GM20000 (cell line): ENCODE measurements at places on chromosomes 4 and X.

GRCh38 chr4:186537843-186538521 is 17.4 kb downstream of the MTNR1A start:
- no peak for DNase-seq

GRCh38 chr4:26206339-26206738 is 114.5 kb upstream of the RBPJ start:
- DNase-seq, result no peak

DNA sequence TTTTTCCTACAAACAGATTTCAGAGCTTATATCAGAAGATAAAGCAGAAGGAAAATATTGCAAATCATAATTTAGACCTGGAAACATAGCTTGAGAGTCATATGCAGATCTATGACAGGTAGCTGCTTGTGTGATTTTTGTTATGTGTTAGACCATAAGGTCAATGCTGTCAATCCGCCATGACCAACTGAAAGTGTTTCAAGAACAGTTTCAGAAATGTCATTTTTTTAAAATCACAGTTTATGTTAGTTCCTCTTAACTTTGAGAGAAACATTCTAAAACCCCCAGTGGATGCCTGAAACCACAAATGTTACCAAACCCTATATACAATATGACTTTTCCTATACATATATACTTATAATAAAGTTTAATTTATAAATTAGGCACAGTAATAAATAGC is 391.3 kb upstream of the FAM241A start:
- no peak for DNase-seq

DNA sequence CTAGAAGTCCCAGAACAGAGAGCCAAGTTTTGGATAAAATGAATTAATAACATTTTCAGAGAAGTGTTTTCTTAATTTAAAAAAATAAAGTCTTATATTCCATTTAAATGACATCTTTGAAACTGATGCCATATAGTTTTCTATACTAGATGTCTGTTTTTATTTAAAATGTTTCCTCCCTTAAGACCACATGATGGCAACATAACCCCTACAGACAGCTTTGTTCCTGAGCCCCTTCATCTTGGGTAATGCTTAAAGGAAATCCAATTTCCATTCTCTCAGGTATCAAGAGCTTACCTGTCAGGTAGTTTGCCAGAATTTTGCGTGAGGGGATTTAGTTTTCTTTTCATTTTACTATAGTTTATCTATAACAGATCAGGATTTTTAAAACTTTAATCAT is 181.4 kb upstream of the UGT8 start:
- no peak for DNase-seq

GRCh38 chr4:189207872-189208271 is 732.8 kb upstream of the FRG1 start:
- no peak for DNase-seq

DNA sequence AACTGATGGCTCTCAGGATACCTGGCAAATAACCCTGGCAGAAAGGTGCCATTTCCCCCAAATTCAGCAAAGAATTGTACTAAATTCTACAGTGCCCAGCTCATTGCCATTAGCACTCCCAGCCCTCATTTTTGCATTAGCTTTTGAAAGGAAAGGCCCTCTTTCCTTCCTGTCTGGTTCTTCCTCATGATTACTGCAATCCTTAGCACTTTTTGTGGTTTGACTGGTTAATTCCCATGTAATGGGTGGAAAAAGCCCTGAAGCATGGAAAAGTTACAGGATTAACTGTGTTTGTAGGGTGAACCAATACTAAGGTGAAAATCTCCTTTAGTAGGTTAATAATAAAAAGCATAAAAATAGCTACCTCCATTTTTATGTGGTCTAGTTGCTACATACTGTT is 139.5 kb downstream of the NPNT start:
- DNase-seq, result no peak

GRCh38 chrX:40081679-40082068 is 16.1 kb downstream of the BCOR start:
- no peak for DNase-seq

DNA sequence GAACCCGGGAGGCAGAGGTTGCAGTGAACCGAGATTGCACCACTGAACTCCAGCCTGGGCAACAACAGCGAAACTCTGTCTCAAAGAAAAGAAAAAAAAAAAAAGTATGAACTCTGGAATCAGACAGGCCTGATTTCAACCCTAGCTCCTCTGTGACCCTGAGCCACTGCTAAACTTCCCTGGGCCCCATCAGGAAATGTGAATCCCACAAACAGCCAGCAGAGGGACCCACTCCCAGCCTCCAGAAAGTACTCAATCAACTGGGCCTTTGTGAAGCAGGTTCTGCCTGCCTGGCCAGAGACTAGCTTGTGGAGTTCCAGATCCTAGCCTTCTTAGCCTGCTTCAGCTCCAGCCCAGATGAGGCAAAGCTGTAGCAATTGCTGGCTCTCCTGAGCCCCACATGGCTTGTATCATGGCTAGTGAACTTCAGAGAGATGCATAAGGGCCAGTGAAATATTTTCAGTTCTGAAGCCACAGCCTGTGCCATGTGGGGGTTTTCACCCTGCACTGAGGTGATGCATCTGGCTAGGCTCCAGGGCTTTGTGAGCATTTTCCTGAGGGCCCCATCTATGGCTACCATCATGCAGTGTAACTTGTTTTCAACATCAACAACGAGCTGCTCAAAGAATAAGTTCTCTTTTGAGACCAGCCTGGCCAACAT is 7.2 kb upstream of the IDS start:
- peak; percentile 37 for DNase-seq

DNA sequence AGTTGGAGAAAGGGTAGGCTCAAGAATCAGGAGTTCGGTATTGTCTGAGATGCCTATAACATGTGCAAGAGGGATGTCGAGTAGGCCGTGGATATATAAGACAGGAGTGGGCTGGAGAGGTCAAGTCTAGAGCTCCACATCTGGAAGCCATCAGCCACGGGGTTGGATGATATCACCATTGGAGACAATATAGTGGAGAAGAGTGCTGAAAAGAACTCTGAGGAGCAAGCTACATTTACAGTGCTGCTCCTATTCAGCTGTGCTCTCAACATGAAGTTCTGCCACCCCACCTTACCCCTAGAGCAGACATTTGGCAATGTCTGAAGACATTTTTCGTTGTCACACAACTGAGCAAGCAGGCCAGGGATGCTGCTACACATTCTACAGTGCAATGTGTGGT is 20.9 kb upstream of the PLAC1 start:
- DNase-seq, result no peak

GRCh38 chrX:54171527-54172250 is 11.4 kb downstream of the FAM120C start:
- no peak for DNase-seq

- no peak for DNase-seq
Observed at GRCh38 chr4:79225360-79225759, 100.5 kb downstream of the NAA11 start.

DNA sequence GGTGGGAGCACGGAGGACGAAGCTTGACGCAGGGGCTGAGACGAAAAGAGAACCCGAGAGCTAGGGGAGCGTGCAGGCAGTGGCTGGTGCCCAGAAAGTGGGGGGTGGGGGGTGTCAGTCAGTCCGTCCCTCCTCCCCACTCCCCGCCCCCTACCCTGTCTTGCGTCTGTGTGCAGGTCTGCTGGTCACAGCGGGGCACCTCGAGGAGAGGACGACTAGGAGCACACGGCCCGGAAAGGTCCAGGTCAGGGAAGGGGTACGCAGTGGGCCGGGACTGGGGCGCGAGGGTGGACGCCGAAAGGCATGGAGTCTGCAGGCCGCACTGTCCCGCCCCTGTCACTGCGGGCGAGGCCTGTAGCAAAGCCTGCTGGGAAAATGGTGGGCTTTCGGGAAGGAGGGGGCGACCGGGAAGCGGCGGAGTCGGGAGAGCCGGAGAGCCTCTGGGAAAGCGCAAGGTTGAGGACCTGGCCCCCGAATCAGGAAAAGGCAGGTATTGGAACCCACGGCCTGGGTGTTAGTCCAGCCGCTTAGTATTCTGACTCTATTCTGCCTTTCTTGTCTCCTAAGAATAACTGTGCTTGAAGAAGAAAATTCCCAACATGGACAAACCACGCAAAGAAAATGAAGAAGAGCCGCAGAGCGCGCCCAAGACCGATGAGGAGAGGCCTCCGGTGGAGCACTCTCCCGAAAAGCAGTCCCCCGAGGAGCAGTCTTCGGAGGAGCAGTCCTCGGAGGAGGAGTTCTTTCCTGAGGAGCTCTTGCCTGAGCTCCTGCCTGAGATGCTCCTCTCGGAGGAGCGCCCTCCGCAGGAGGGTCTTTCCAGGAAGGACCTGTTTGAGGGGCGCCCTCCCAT is 769 bp downstream of the TCEAL1 start:
- DNase-seq, result peak; percentile 5

DNA sequence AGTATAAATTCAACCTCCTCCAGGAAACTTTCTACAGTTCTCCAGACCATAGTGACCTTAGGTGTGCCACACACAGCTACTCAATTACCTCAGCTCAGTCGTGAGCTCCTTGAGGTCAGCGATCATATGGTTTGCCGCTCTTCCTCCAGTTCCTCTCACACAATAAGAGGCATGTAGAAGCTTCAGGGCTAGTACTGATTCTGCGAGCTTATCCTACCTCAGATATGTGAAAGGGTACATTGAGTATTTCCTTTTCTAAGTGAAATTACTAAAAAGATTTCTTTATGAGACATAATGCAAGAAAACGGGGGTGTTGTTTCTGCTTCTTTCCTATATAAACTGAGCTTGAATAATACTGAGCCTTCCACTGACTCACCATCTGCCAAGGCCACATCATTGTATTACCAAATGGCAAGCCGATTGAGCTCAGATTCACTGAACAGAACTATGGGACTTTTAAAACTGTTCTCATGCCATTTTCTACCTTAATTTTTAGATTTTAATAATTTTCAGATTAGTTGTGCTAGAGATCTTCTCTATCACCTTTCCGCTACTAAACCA is 183.1 kb downstream of the HS6ST2 start:
- DNase-seq, result no peak

DNA sequence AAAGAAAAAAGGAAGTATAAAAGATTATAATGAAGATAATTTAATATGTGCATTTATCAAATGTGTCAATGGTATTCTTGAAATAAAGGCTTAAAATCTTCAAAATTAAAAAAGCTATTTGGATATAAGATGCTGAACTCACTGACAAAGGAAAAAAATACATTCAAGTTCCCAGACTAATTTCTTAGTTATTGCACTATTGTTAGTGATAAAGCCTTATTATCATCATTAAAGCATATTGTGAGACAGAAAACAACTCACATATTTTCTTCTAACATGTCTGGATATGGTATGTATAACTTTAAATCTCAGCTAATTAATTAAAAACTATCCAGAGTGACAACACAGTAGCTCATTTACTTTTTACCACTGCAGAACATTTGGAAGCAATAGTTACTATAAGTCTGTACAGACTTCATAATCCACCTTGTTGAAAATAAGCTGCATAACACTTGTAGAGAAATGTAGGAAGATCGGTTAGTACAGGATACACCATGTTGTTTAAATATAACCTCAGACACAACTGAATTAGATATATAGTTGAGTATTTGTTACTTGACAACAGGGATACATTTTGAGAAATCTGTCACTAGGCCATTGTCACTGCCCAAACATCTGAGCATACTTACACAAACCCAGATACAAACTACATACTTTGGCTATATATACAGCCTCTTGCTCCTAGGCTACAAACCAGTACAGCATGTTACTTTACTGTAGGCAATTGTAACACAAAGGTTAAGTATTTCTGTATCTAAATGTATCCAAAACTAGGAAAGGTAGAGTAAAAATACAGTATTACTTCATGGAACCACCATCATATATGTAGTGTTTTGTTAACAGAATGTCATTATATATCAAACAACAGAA is 12.8 kb upstream of the FAM200B start:
- no peak for DNase-seq

- no peak for DNase-seq
Observed at GRCh38 chr4:122855353-122855890, 28.8 kb downstream of the FGF2 start.

- DNase-seq, result no peak
Observed at GRCh38 chr4:38190717-38191178, 230.6 kb downstream of the PTTG2 start.

DNA sequence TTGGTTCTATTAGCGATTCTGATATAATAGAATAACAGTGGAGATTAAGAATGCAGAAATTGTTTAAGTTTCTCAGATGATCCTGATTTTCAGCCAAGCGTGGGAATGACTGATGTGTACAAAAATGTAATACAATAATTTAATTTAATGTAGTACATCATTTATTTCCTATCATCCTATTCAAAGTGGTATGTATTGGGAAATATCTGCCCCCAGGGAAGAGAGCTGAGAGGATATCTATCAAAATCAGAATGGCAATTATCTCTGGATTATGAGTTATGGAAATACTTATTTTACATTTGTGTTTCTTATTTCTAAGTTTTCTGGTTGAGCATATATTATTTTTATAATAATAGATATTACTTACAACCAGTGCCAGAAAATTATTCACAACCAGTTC is 3.9 kb downstream of the FABP2 start:
- DNase-seq, result no peak

DNA sequence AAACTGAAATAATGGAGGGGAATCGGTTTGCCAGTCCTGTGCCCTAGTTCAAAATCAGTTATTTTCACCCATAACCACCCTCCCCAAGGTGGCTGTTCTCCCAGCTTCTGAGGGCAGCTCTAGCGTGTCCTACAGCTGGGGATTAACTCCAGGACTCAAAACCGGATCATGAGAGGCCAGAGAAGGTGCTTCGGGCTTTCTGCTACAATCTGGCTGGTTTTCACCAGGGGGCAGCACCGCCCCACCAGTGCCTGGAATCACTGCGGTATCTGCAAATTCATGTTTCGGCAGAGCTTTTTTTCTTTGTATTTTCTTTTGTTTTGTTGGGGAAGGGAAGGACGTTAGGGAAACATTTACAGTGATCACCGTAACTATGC is 28.4 kb downstream of the PDHA1 start:
- peak; percentile 65 for DNase-seq

- DNase-seq, result no peak
Observed at GRCh38 chr4:153620352-153620751, 63.7 kb upstream of the TLR2 start.

DNA sequence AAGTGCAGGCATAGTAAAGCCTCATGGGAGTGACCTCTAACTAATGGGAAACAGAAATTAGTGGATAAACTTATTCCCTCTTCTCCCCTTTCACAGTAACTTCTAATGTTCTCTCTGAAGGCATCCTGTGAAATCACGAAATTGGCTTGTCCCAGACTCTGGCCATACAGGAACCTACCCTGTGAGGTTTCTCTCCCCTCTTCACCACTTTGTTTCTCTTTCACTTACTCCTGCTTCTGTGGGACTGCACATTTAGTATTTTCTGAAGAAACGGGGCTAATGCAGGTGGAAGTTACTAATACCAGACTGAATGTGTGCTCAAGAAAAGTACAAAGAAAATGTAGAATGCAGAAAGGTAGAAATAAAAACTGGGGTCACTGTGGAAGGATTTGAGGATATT is 20.0 kb downstream of the ZNF330 start:
- no peak for DNase-seq

- no peak for DNase-seq
Observed at GRCh38 chrX:108442901-108443464, 3.3 kb downstream of the COL4A5 start.

GRCh38 chr4:104967034-104967401 is 179.7 kb upstream of the TET2 start:
- DNase-seq, result no peak

- no peak for DNase-seq
Observed at GRCh38 chr4:98608356-98608755, 50.1 kb downstream of the TSPAN5 start.

GRCh38 chr4:87258677-87259076 is 38.3 kb upstream of the KLHL8 start:
- DNase-seq, result no peak

- no peak for DNase-seq
Observed at GRCh38 chrX:39158801-39159657, 357.8 kb downstream of the MID1IP1 start.
